ENCODE measurements at places on chromosomes 11 and 22.

GRCh38 chr22:41128606-41129005, 36.2 kb downstream of the EP300 start:
- no peak for DNase-seq

DNA sequence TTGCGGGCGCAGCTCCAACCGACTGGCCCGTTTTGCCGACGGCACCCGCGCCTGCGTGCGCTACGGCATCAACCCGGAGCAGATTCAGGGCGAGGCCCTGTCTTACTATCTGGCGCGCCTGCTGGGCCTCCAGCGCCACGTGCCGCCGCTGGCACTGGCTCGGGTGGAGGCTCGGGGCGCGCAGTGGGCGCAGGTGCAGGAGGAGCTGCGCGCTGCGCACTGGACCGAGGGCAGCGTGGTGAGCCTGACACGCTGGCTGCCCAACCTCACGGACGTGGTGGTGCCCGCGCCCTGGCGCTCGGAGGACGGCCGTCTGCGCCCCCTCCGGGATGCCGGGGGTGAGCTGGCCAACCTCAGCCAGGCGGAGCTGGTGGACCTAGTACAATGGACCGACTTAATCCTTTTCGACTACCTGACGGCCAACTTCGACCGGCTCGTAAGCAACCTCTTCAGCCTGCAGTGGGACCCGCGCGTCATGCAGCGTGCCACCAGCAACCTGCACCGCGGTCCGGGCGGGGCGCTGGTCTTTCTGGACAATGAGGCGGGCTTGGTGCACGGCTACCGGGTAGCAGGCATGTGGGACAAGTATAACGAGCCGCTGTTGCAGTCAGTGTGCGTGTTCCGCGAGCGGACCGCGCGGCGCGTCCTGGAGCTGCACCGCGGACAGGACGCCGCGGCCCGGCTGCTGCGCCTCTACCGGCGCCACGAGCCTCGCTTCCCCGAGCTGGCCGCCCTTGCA, 1.0 kb downstream of the FJX1 start:
- DNase-seq, result peak; percentile 28

GRCh38 chr11:46639197-46639839, 22.0 kb downstream of the ATG13 start:
- no peak for DNase-seq

DNA sequence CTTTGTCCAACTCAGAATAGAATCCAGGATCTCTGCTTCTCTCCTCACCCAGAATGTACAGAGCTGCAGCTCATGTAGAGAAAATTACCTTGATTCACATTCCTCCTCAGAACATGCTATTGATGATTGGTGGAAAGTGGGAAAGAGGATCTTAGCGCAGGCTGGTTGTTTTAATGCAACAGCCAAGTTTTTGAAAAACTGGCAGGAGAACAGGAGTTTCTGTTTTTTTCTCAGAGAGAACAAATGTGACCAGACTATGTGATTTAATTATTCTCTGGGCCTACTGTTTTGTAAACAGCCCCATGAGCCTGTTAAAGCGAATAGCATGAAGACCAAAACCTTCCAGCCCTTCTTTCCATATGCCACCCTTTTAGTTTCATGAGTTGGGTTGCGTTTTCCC, 19.1 kb upstream of the IL18BP start:
- no peak for DNase-seq

- DNase-seq, result no peak
Measured at GRCh38 chr22:46893281-46894020, 131.0 kb downstream of the TBC1D22A start.

GRCh38 chr11:113504071-113504470, 28.9 kb upstream of the DRD2 start:
- DNase-seq, result no peak

GRCh38 chr11:111388842-111389241, 9.8 kb upstream of the POU2AF1 start:
- DNase-seq, result no peak

- no peak for DNase-seq
Measured at GRCh38 chr22:46752286-46752987, 10.0 kb upstream of the TBC1D22A start.

GRCh38 chr11:45665206-45665932, at the start of gene CHST1:
Gene CHST1 (minus strand): TSS chr11:45665622. CDS start chr11:45650923, 14,699 bp downstream.
- peak; percentile 27 for DNase-seq

DNA sequence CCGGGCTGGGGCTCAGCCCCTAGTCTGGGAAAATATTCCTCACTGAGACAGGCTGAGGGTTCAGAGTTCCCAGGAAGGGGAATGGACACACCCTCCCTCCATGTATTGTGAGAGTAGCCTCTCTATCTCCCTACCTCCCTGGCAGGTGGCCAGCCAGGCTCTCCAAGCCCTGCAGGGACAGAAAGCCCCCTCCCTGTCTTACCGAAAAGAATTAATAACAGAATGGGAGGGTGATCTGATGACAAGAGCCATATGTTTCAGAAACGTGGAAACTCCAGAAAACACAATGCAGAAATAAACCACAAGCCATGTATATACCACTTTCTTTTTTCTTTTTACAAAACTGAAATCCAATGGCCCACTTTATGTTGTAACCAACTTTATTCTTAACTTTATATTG, 140.0 kb downstream of the CHST1 start:
- DNase-seq, result no peak

DNA sequence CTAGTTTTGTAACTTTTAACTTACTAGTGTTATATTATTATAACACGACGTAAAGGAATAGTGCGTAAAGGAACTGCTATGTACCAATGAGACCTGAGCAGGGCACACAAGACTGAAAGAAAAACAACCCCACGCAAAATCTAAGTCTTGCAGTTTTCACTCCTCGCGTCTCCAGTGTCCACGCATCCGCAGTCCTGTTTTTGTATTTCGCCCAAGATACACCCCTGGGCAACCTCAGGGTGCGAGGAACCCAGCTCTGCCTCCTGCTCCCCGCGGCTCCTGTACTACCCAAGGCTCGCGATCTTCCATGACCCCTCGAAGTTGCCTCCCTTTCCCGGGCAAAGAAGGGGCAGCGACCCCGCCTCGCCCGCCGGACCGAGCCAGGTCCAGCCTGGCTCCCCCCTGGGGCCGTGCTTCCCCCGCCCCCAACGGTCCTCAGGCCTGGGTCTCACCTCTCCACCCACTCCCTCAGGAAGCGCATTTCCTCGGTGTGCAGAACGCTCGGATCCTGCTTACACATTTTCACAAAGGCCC, 393 bp downstream of the ST13 start:
- no peak for DNase-seq

GRCh38 chr11:132604431-132604830, 927.9 kb downstream of the OPCML start:
- DNase-seq, result no peak
